LHCN-M2 (cell line): ENCODE measurements at places on chromosomes 11 and 22.

GRCh38 chr11:6433998-6434660, 6.7 kb downstream of the HPX start:
- no peak for DNase-seq

- no peak for DNase-seq
Measured at GRCh38 chr11:61749591-61750217, 2.7 kb upstream of the MYRF start.

DNA sequence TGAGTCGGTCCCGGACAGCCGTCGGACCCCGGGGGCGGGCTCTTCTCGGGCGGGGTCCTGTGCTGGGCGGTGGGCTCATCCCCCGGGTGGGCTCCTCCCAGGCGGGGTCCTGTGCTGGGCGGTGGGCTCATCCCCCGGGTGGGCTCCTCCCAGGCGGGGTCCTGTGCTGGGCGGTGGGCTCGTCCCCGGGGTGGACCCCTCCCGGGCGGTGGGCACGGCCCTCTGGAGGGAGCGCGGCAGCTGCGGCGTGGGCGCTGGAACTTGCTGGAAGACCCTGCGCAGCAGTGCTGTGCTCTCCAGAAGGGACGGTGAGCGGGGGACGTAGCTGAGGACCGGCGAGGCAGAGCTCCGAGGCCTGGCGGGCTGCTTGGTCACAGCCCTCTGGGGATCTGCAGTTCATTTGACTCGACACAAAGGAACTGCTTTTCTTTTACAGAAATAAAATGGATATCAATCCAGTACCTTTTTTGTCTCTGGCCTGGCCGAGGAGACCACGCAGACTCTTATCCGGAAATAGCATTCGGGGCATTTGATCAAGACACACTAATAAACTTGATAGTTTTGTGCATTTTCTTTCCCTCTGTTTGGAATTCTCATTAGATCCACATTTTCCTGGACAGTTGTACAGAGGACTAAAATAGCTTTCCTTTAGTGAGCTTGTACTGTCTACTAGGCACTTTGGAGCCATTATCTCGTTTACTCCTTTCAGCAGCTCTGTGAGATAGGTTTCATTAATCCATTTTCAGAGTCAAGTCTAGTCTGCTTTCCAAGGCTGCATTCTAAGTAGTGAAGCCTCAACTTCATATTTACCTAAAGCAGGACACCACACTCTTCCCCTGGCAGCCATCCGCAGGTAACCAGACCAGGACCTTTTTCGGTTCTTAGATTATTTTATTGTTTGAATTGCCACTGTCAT, 812 bp downstream of the JAM3 start:
- no peak for DNase-seq

DNA sequence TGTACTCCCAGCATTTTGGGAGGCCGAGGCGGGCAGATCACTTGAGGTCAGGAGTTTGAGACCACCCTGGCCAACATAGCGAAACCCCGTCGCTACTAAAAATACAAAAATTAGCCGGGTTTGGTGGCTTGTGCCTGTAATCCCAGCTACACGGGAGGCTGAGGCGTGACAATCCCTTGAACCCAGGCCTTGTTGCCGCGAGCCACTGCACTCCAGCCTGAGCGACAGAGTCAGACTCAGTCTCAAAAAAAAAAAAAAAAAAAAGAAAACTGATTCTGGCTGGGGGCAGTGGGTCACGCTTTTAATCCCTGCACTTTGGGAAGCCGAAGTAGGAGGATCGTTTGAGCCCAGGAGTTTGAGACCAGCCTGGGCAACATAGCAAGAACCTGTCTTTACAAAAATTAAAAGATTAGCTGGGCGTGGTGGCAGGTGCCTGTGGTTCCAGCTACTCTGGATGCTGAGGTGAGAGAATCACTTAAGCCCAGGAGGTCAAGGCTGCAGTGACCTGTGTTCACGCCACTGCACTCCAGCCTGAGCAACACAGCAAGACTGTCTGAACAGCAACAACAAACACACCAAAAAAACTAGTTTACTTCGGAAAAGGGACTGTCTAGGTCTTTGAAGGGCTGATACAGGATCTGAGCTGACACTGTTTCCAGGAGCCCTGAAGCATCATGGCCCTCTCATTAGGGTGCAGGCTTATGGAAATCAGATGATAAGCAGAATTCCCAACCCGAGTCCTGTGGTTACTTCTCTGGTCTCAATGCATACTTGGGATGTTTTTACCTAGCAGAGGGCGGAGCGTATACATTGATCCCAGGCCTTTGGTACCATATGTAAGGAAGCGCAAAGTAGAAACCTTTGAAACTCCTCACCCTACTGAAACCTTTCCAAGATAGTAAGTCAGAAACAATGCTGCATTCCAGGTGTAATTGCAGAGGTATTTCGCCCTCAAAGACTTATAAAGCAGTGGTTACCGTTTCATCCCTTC, 1.8 kb upstream of the CHKB start:
- no peak for DNase-seq

GRCh38 chr22:47781427-47782111, 1019.1 kb downstream of the TBC1D22A start:
- DNase-seq = no peak

DNA sequence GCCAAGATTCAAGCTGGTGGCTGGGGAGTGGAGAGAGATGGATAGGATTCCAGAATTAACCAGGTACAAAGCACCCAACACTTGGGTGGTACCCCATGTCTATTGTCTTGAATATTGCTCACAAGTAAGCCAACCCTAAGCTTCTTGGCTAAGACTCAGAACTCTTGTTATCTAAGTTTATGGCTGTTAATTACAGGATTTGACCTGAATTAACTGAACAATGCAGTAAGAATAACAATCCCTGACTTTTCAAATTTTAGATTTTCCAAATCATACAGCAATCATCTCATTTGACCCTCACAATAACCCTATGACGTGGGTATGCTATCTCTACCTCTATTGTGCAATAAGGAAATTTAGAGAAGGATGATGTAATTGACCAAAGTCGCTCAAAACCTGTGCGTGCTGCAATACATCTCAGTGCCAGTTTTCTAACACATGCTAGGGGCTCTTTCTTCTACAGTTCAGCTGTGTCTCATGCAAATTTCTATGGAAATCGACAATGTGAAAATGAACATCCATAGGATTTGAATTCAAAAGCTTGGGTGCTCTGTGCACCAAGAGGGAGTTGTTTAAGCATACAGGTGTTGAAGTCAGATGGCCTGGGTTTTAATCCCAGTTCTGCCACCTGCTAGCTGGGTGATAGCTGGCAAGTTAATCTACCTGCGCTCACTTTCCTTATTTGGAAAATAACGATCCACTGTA, 40.1 kb upstream of the APLNR start:
- no peak for DNase-seq
